ENCODE measurements at places on chromosomes 1 and 21.

DNA sequence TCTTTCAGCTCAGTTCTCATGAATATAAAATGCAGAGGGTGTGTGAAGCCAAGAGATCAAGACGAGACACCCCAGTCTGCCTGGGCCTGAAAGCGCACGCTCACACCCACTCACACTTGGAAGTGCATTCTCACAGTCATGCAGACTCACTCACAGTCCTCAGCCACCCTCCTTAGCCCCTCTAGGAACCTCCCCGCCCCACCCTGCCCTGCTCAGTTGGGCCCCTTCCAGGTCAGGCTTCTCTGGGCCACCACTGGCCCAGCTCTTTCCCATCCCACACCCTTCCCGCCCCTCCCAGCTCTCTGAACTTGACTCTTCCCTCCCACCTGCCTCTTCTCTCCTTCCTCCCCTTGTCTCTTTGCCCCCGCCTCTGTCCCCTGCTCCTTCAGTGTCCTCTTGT lies 93.8 kb downstream of the EPHB2 start:
- DNase-seq = no peak

DNA sequence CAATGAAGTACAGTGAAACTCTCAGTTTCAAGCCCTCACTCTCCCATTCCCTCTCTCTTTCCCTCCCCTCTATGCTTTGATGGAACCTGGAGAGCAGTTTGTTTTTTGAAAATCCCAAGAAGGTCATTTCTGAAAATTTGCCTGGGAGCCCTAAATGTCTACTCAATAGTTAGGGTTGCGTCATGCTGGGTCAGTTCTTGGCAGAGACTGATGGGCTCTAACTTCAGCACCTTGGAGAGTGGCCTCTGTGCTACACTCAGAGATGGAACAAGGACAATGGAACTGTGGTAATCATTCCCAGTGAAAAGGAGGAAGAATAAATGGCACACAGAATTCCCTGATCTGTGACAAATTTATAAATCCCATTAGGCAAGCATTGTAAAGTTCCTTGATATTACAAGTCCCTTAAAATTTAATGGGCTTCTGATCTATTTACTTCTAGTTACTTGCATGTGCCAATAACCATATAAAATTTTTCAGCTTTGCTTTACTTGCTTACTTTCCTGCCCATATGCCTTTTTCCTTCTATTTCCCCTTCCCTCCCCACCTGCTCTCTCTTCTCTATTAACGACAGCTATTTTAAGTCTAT lies 182.9 kb upstream of the KCND3 start:
- no peak for DNase-seq

DNA sequence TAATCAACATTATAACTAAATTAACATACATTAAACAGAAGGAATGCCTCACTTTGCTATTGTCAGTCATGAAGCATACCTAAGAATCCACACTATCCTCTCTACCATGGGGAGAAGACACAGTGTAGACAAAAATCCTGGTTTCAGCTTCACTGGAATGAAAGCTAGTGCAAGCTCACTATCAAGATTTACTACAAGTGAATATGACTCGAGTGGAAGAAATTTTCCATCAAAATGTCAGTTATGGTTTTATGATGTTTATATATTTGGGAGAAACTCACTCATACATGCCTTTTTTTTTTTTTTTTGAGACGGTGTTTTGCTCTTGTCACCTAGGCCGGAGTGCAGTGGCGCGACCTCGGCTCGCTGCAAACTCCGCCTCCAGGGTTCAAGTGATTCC lies 424.3 kb downstream of the KCNT2 start:
- no peak for DNase-seq

DNA sequence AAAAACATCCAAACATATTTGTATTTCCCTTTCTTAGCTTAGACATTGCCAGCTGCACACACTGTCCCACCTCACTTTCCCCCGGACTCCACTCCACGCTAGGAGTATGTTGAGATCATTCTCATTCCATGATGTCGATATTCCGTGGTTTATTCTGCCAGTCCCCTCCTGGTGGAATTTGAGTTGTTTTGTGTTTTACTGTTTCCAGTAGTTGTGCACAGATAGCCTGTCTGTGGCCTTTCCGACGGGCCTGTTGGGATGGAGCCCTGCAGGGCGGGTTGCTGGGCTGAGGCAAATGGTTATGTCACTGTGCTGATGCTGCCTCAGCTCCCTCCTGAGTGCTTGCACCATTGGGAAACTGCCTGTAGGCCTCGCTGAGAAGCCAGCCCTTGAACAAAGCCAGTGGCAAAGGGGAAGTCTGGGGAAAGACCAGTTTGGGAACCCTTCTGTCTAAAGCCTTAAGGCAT lies 12.8 kb downstream of the TRAPPC10 start:
- no peak for DNase-seq

- no peak for DNase-seq
Measured at GRCh38 chr1:16351456-16351993, 755 bp downstream of the FBXO42 start.

GRCh38 chr1:240093120-240093961 lies 1.7 kb downstream of the FMN2 start:
- DNase-seq = no peak

- peak; percentile 94 for DNase-seq
Measured at GRCh38 chr21:20004367-20004766, 993.8 kb upstream of the NCAM2 start.

GRCh38 chr1:154129391-154129970 lies 25.4 kb downstream of the NUP210L start:
- DNase-seq = no peak

Measured in NCI-H524 (cell line).